ENCODE measurements at places on chromosomes 12 and 14.

DNA sequence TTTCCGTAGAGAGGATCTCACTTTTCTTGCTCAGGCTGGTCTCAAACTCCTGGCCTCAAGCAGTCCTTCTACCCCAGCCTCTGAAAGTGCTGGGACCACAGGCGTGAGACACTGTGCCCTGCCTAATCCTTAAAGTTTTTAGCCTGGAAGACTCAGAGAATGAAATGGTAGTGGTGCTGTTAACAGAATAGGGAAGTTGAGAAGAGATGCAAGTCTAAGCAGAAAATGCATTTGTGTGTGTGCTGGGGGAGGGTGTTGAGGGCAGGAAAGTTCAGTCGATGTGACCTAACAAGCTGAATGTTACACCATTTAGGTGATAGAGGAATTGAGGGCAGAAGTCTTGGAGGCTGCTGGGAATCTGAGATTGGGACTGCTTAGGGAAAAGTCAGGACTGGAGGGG lies 6.9 kb upstream of the TUBA1A start:
- DNase-seq, result no peak

DNA sequence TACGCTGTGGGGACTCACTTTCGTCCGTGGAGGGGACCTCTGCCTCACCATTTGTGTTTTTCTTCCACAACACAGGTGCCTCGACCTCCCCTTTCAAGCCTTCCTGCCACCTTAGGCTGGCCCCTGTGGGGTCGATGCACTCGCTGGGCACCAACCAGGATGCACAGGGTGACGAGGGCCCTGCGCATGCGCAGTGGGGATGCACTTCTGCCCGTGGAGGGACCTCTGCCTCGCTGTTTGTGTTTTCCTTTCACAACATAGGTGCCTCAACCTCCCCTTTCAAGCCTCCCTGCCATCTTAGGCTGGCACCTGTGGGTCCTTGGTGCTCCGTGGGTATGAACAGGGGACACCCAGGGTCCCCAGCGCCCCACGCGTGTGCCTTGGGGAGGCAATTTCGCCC lies 356.8 kb downstream of the ALG10 start:
- no peak for DNase-seq

DNA sequence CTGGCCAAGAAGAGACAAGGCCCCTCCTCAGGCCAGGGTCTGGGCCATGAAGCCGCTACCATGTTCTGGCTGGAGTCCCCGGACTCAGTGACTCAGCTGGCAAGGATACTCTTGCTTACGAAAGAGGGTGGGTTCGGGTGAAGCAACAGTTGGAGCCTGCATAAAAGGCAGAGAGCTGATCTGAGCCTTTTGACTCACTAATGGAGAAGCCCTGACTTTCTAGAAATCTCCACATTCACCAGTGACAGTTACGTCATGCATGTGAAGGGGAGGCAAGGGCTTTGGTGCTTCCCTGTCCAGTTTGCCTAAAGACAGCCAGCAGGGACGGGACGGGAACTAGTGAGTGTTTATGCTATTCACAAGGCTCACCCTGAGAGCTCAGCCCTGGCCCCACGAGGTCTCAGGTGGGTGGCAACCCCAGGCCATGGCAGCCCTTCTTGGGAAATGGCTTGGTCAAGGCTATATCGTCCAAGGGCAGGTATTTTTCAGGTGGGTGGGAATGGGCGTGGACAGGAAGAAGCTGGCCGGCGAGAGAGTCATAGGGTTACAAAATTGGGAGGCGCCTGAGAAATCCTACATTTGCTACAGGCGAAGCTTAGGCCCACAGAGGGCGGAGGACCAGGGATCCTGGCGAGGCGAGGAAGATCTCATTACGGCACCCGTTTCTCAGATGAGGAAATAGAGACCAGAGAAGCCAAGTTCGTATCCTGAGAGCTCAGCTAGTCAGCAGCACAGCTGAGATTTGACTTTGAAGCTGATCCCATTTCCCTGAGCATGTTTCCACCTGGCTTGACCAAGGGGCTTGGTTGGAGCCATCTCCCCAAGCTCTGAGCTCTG lies 314.6 kb downstream of the BCL11B start:
- peak; percentile 82 for DNase-seq

DNA sequence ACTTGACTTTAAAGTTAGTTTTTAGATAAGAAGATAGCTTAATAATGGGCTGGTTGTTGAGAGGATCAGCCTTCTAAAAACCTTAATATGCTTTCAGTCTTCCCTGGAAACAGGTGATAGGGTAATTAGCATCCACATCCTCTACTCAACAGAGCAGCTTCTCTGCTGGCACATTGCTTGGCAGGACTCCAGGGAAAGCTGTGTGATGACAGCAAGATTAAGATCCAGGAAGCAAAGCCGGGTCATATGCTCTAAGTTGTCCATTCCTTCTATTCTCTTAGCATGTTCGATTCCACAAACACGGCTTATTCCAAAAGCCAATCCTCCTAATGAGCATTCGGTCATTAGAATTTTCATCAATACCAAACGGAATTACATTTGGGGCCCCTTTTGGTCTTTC lies 87.0 kb downstream of the HMGA2 start:
- no peak for DNase-seq

DNA sequence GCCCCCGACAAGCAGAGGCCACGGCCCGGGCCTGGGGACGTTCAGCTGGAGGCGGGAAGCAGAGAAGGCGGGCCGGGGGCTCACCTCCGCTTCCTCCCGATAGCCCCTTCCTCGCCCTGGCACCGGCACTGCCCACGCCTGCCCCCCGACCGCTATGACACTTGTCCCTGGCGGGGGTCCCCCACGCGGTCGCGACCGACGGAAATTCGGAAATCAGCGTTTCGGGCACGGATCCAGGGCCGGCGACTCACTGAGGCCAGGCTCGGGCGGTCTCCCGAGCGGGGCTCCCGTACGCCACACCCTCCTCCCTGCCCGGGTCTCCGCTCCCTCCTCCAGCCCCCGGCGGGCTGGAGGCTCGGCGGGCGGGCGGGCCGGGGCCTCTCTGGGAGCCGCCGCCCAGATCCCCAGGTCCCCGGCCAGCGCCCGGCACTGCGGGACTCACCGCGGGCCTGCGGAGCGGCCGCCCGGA lies 581 bp downstream of the PITPNM2 start:
- no peak for DNase-seq

GRCh38 chr12:4323396-4323795 lies 2.4 kb downstream of the TIGAR start:
- DNase-seq, result no peak

- DNase-seq, result no peak
These were observed 57.0 kb downstream of the TEAD4 start for GRCh38 chr12:3016191-3016590.

- no peak for DNase-seq
These were observed 3.0 kb downstream of the LGR5 start for GRCh38 chr12:71442567-71442931.

DNA sequence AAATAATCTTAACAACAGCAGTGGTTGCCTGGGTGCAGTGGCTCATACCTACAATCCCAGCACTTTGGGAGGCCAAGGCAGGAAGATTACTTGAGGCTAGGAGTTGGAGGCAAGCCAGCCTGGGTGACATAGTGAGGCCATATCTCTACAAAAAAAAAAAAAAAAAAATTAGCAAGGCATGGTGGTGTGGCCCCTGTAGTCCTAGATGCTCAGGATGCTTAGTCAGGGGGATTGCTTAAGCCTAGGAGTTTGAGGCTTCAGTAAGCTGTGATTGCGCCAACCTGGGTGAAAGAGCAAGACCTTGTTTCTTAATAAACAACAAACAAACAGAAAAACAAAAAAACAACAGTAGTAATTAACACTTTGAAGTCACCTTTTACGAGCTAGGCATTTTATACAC lies 642 bp upstream of the ACSM4 start:
- no peak for DNase-seq

DNA sequence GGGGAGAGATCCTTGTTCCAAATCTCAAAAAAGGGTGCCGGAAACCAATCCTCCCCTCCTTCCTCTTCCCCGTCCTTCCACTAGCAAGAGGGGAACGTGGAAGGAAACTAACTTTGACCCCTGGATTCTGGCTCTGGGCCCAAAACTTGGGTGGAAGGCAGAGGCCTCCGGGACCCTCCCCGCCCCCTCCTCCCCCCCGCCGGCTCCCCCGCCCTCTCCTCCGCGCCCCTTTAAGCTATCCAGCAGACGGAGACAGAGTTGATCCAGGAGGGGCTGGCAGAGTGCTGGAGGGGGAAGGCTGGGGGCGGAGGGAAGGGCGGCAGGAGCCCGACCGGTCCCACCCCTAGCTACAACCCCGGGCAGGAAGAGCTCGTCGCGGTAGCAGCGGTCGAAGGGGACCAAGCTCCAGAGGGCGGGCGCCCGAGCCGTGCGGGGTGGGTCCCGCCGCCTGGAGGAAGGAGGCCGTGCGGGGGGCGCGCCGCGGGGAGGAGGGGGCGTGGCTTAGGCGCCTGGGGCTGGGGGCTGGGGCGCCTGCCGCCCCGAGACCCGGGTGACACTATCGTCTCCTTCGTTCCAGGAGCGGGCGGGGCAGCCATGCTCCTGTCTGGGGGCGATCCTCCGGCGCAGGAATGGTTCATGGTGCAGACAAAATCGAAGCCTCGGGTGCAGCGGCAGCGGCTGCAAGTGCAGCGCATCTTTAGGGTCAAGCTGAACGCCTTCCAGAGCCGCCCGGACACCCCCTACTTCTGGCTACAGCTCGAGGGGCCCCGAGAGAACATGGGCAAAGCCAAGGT lies at the start of gene NYNRIN:
NYNRIN (plus strand) TSS at position 351 of the 794 bp plus-strand sequence; CDS start at position 595, 244 bp downstream.
- DNase-seq, result no peak

Data from stromal cell of bone marrow (primary cell).